Adipocyte (in vitro differentiated cells): ENCODE measurements at places on chromosomes 2 and 18.
A peak's percentile ranks its signal among the peaks of the same experiment; 100 is the strongest.

- no peak for DNase-seq
Observed at GRCh38 chr18:78362198-78362597, 617.4 kb upstream of the SALL3 start.

DNA sequence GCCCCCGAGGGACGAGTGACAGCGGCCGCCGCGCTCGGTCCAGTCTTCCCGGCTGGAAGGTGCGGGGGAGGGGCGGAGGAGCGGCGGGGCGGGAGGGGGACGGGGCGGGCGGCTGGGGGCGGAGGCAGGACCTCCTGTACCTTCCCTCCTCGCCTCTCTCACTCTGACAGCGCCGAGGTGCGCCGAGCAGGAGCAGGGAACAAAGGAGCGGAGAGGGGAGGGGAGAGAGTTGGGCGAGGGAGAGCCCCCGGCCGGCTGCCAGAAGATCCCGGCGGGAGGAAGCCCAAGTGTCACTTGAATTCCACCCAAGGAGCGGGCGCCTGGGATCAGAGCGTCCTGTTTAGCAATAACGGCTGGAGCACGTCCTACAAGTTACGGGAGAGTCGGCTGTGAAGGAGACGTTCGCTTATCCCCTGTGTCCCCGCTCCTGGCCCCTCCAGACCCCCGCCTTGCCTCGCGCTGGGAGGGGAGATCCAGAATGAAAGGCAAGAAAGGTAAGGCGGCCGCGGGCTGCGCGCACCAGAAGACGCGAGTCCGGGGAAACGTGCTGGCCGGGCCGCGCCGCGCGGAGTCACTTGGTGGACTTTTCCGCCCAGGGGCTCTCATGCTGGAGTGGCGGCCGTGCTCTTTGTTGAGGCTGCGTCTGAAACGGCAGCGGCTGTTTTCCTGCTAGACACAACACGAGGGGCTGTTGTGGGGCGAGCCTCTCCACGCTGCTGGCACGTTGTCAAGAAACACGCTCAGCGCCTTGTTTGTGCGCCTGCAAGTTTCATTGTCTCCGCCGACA is at the start of gene TGIF1:
TSS of gene TGIF1 (plus strand) at position 161 of the 787 bp plus-strand sequence. CDS start at position 479, 318 bp downstream.
- DNase-seq: peak; percentile 85

GRCh38 chr2:32478889-32479620 is 122.2 kb downstream of the BIRC6 start:
- peak; percentile 77 for DNase-seq

DNA sequence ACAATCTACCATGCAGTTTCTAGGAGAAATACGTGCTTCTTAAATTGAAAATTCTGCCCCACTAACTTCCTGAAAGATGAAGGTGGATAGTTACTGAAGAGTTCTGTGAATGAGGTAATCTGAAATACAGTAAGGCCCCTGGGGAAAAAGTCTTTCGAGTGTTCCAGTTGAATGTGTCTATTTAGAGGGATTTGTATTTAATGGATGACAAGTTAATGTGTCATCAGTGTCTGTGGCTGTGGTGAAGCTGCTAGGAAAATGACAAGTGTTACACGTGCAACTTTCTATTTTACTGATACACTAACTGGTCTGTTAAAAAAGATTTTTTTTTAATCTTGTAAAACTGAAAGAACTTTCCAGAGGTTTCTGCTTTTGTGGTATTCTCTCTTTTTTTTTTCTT is 384.6 kb downstream of the STK39 start:
- DNase-seq: no peak

DNA sequence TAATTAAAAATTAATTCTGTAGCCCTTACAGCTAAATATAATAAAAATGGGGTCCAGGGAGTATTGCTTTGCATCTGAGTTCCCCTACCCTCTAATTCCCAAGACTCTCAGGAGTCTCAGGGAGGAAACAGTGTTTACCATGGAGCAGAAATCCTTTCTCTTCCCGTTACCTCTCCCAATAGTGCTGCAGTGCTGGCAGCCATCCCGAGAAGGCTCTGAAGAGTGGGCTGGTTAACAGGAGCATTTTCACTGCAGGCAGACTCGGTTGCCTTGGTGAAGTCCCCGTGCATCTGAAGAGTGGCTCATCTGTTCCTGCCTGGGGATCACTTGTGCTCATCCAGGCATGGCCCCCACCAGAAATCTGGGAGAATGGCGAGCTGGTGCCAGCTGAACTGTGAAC is 41.8 kb upstream of the TMEM178A start:
- no peak for DNase-seq

DNA sequence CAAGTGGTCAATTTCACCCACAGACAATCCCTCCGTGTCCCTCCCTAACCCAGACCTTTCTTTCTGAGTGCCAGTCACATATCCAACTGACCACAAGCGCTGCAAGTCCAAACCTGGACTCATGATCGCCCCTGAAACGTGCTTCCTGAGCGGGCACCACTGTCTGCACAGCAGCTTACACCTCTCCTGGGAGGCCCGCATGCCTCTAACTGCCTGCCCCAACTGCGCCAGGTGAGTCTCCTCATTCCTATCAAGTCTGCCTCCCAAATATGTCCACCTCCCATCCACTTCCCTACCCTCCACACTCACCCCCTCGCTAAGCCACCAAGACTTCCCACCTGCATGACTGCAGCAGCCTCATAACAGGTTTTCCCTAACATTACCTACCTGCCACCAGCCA is 33.4 kb downstream of the COL4A4 start:
- DNase-seq: no peak

DNA sequence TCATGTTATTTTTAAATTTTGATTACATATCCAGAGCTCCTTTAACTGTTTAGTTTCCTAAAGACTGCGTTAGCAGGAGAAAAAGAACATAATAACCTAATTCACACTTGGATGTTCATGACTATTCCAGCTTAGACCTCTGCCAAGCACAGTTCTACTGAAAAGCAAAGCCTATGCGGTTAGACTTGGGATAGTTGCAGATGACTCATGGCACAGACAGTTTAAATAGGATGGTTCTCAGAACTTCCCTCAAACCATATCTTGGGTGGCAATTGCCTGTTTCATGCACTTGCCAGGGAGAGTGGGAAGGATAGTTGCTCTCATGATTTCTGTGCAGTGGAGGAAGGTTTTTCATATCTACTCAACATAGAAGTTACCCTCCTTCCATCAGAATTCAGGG is 149.7 kb upstream of the KLHL29 start:
- DNase-seq: no peak

GRCh38 chr2:14675489-14675888 is 43.0 kb downstream of the LRATD1 start:
- no peak for DNase-seq

GRCh38 chr2:176129813-176130146 is 275 bp downstream of the HOXD8 start:
- no peak for DNase-seq

DNA sequence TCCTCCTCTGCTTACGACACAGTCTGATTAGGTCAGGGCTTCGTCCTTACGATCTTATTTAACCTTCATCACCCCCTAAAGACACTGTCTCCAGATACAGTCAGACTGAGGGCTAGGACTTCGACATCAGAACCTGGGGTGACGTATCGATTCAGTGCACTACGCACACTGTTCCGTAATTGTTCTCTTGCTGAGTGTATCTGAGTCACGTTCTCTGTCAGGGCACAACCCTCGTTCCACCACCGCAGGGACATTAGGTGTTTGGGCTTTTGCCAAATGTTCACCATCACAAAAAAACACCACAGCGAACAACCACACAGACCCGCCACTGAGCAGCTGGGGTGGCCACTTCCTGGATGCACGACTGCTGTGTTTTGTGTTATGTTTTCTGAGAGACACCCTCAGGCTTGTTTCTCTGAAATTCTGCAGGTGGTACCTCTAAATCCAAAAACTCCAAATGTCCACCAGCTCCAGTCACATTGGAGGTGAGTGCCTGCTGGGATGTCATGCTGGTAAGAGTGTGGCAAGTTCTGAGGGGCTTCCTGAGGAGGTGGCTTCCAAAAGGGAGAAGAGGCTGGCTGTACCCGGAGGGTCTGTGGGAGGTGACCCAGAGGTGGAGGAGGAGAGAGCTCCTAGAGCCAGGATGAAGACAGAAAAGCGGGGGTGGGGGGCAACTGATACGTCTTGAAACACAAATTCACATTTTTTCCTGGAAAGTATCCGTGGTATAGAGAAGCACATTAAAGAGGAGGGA is 66.6 kb downstream of the ADNP2 start:
- no peak for DNase-seq

DNA sequence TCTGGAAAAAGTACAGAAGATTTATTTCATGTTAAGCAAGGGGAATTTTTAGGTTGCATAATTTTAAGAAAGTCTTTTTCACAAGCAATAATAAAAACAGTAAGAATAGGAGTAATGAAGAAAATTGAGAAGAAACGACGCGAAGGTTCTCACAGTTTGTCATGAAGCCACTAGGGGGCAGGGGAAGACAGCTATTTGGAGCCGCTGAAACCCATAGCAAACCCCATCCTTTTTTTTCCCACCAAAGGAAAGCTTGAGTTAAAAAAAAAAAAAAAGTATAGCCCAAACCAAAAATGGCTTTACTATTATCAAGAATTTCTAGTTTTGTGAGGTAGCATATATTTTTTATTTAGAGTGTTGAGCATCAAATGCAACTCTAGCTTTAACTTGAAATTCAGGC is 300.9 kb downstream of the PHLPP1 start:
- peak; percentile 90 for DNase-seq

DNA sequence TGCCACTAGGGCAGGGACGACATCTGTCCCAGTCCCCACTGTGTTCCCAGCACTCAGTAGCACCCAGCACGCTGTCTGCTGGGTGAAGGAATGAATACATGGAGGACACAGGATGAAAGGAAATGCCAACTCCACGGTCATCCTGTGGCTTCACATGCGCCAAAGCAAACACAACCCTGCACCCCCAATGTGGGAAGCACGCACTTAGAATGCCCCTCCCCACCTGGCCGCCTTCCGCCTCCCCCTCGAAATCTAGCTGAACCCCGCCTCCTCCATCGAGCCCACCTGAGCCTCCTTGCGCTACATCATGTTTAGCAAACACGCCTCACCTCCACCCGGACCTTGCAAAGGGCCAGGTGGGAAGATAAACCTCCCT is 33.9 kb downstream of the ADCY3 start:
- no peak for DNase-seq

- DNase-seq: no peak
Observed at GRCh38 chr2:130957915-130958314, 121.2 kb downstream of the ARHGEF4 start.

DNA sequence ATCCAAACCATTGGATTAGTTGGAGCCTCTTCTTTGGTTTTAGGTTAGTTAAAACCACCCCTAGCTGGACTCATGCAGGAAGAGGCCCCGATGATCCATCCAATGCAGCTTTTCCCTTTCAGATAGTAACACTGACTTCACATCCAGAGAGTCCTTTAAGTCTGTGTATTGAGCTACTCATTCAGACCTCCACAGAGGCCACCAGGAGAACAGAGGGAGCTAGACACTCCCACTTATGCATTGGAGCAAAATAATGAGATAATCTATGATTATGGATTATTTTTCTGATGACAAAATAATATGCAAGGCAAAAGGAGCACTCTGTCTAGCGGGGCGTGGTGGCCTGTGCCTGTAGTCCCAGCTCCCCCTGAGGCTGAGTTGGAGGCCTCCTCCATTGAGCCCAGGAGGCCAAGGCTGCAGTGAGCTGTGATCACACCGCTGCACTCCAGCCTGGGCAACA is 1.6 kb upstream of the ROCK2 start:
- no peak for DNase-seq

DNA sequence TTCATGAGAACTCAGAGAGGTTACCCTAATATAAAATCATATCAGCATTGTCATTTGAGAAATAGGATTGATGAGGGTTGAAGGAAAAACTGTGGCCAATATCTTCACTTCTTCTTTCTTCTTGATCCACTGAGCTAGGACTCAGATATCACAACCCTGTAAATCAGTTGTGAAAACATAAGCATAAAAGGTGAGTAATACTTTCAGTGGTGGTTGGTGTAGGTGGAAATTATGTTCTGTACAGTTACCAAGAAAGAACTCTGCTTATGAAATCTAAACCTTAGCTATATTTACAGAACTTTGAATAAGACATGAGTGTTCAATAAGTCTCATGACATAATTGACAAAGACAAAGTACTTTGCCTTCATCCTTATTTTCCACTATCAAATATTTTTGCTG is 56.3 kb downstream of the PAX3 start:
- no peak for DNase-seq

GRCh38 chr2:79275197-79275596 is 115.6 kb upstream of the REG3A start:
- no peak for DNase-seq

GRCh38 chr18:70966419-70966818 is 677.6 kb downstream of the SOCS6 start:
- no peak for DNase-seq

GRCh38 chr18:76212960-76213359 is 282.1 kb downstream of the ZNF516 start:
- no peak for DNase-seq

GRCh38 chr2:36912695-36913094 is 53.6 kb downstream of the STRN start:
- DNase-seq: no peak

DNA sequence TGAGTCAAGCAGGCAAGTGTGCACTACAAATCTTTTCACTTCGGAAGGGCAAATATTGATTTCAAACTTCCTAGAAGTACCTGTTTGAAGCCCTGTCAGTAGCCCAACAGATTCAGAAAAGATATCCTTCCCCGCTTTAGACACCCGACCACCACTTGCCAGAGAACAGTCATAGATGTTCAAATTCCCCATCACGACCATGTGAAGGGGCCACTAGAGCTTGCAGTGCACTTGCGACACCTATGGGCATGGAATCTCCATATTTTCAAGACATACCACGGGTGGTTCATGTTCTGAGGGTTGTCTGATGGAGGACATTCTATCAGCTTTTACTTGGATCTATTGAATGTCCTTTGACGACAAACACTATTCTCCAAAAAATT is 23.8 kb downstream of the GNLY start:
- DNase-seq: no peak

DNA sequence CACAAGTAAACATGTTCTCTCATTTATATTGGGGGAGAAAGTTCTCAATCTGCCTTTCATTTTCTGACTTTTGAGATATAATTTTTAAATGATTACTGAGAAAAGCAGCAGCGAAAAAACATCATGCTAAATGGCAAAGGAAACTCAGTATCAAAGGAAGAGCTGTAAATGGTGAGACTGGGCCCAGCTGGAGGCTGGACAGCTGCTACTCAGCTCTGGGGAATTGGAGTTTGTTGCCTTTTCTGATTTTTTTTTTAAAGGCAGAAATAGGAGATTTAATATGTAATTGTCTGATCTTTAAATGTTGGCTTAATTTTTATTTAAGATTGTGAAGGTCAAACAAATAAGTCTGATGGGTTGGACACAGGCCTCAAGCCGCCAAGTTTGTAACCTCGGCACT is 137.1 kb upstream of the TACR1 start:
- no peak for DNase-seq
